ENCODE measurements at places on chromosomes 11 and 22.

- DNase-seq, result no peak
Observed at GRCh38 chr11:93585758-93586157, 42.6 kb upstream of the SMCO4 start.

- no peak for DNase-seq
Observed at GRCh38 chr22:37739611-37740049, 42.8 kb downstream of the TRIOBP start.

DNA sequence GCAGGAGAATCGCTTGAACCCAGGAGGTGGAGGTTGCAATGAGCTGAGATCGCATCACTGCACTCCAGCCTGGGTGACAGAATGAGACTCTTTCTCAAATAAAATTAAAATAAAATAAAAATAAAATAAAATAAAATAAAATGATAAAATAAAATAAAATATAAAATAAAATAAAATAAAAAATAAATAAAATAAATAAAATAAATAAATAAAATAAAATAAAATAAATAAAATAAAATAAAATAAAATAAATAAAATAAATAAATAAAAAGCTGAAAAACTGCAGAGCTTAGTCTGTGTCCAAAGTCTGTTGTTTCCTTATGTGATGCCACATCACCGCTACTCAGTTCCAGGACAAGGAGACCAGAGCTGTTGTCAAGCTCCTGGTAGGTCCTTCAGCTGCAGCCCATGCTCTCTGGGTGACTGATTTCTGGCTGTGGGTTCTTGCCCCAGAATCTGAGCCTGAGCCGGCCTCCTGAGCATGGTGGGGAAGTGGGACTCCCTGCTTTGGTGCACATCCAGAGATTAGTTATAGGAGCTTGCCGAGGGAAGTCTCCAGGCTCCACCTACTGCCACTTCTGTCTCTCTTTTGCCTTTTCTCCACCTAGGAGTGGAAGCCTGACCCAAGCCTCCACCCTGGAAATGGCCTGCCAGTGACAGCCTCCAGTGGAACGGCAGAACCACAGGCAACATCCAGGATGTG, 31.3 kb upstream of the ADA2 start:
- DNase-seq, result no peak

DNA sequence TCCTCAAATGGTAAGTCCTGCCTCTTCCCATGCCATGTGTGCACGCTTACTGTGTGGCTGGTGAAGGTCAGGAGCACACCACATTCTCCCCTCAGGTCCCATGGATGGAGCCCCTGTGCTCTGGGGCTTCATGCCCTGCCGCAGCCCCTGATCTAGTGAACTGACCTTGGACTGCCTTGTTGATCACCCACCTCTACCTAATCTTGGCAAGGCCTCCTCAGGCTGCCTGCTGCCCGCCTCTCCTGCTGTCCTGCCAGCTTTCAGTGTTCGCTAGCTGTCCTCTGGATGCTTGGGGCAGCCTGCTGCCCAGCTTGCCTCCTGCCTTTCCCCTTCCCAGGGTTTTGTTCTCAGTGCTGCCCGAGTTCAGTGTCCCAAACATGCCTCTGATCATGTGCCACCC, 38.1 kb downstream of the CABIN1 start:
- DNase-seq, result no peak

- no peak for DNase-seq
Observed at GRCh38 chr22:46609724-46610201, 10.4 kb upstream of the GRAMD4 start.

- no peak for DNase-seq
Observed at GRCh38 chr11:57804466-57804865, 42.9 kb downstream of the CTNND1 start.

- no peak for DNase-seq
Observed at GRCh38 chr22:18906896-18907295, 776 bp downstream of the DGCR6 start.

GRCh38 chr11:32071811-32072210, 19.1 kb upstream of the RCN1 start:
- DNase-seq, result no peak

GRCh38 chr11:86443415-86443814, 68.7 kb downstream of the CCDC81 start:
- DNase-seq, result no peak

DNA sequence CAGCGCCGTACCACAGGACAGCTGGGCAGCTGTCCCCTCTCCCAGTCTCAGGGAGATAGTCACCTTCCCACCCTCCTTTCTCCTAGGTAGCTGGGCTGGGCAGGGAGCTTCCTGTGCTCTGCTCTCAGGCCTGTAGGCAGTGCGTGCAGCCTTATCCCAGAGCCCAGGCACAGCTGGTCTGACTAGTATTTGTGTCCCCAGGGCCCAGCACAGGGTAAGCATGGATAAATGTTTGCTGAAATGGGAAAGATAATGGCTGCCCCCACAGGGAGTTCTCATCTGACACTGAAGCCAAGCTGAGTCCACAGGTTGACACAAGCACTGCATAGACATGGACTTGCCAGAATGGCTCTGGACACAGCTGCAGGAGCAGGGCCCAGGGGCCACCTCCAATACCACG, 9.8 kb downstream of the SLC15A3 start:
- DNase-seq, result no peak
